ENCODE measurements at places on chromosomes 13 and 19. TPM values are rescaled to one million over a fixed set of nuclear protein-coding genes. Genes with fewer than 3 reads are reported as not detected.

PLIN4 gene
- 0.10 TPM for total RNA-seq

CYP4F2 gene
- total RNA-seq, result 0.17 TPM

ADGRE2 gene
- total RNA-seq, result 1.1 TPM

GPR4 gene
- total RNA-seq, result 0.29 TPM

CRB3 gene
- 4.0 TPM for total RNA-seq

ZFP30 gene
- total RNA-seq, result 6.0 TPM

ALOX5AP gene
- 9.7 TPM for total RNA-seq

KISS1R gene
- 0.51 TPM for total RNA-seq

All from A549 treated with Hydrocortisone at 1 μM for 4 hours (cell line).